ENCODE measurements at places on chromosomes 5 and 9. TPM values are rescaled to one million over a fixed set of nuclear protein-coding genes. Genes with fewer than 3 reads are reported as not detected.

The HEXB gene
- 189 TPM for total RNA-seq

The ACOT12 gene
- 0.84 TPM for total RNA-seq

The FAM200C gene
- 2.7 TPM for total RNA-seq

The ENTPD2 gene
- not detected for total RNA-seq

The ARID3C gene
- not detected for total RNA-seq

The PCDHB16 gene
- under 0.01 TPM for total RNA-seq

The PCDHGA11 gene
- total RNA-seq, result 10.9 TPM

The SLC46A2 gene
- not detected for total RNA-seq

The GLRA1 gene
- total RNA-seq, result not detected

The SHISAL2B gene
- total RNA-seq, result not detected

The C5orf52 gene
- total RNA-seq, result not detected

The SVEP1 gene
- 5.5 TPM for total RNA-seq

The STKLD1 gene
- total RNA-seq, result not detected

The CNTNAP3 gene
- total RNA-seq, result 2.9 TPM

The TNFSF15 gene
- total RNA-seq, result under 0.01 TPM

The SHC3 gene
- total RNA-seq, result 3.9 TPM

The SLCO6A1 gene
- total RNA-seq, result not detected

The PCDHAC1 gene
- total RNA-seq, result not detected

The RHOBTB3 gene
- 91.3 TPM for total RNA-seq

The SOX30 gene
- 0.15 TPM for total RNA-seq

The TMEM215 gene
- total RNA-seq, result not detected

The PPP2R2B gene
- under 0.01 TPM for total RNA-seq

The TMEM8B gene
- total RNA-seq, result 4.3 TPM

The MAPK9 gene
- total RNA-seq, result 15.8 TPM

The TBC1D13 gene
- total RNA-seq, result 12.3 TPM

The TLX3 gene
- not detected for total RNA-seq

The PCAT7 gene
- total RNA-seq, result not detected

The IRX1 gene
- total RNA-seq, result not detected

The SH3GL2 gene
- 0.34 TPM for total RNA-seq

The RAPGEF1 gene
- total RNA-seq, result 18.0 TPM

The FSTL4 gene
- total RNA-seq, result not detected

The HTR4 gene
- not detected for total RNA-seq

The GPR151 gene
- total RNA-seq, result not detected

The CD274 gene
- total RNA-seq, result 2.9 TPM

The PCDHAC2 gene
- not detected for total RNA-seq

The PCDHGB5 gene
- 13.8 TPM for total RNA-seq

The PCDHGA8 gene
- total RNA-seq, result 0.15 TPM
